ENCODE measurements at places on chromosomes 6 and 20.

GRCh38 chr20:12276011-12276673 is 358.4 kb downstream of the BTBD3 start:
- no peak for DNase-seq

DNA sequence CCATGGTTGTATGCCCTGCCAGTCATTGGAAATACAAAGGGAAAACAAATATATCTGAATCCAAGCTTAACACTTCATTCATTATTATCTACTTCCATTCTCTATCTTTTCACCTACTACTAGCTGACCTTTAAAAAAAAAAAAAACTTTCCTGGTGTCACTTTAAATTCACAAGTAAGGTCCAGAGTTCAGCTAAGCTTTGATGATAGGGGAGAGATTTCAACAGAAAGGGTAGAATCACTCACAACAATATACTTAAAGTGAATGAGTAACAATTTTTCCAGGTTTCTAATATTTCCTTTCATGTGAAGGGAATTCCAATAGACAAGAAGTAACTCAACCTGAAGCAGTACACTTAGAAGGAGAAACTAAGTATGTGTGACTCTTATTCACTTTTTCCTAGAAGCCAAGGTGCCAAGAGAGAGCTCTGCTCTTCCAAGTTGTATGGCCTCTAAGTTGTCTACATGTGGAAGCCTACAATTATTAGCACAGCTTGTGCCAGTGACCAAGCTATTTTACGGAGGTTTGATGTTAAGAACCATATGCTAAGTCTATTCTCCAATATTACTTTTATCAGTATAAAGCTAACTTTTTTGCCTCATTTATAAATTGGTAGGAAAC is 371.7 kb downstream of the TENT5A start:
- no peak for DNase-seq

DNA sequence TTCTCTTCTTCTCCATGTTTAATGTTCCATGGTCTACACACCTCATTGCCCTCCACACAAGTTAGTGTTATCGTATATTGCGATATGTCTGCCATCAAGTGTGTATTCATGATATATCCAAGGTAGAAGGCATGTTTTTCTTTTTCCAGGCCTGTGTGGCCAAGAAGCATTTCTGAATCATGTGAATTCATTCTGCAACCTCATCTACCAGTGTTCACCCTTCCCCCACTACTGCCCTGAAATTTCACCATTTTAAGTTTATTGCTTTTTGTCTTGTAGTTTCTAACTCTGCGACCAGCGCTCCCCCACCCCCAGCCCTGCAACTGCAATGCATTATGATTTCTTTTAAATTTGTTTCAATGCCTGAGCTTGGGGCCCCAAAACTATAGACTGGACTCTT is 618.0 kb upstream of the FLRT3 start:
- peak; percentile 5 for DNase-seq

DNA sequence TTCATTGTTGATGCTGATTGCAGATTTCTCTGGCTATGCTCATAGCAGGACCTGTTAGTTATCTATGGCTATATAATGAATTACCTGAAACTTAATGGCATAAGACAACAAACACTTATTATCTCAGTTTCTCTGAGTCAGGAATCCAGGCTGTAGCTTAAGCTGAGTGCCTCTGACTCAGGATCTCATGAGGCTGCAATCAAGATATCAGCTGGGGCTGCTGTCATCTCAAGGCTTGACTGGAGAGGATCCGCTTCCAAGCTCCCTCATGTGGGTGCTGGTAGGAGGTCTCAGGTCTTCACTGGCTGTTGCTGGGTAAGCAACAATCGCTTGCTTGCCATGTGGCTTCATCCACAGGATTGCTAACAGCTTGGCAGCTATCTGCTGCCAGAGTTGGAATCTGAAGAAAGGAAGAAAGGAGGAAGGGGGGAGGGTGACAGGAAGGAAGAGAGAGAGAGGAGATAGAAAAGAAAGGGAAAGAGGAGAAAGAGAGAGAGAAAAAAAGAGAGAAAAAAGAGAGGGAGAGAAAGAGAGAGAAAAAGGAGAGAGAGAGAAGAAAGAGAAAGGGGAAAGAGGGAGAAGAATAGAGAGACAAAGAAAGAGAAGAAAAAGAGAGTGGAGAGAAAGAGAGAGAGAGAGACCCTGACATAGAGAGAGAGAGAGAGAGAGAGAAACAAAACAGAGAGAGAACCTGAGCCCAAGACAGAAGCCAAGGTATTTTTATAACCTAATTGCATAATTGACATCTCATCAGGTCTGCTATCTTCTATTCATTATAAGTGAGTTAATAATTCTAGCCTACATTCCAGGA is 579.0 kb upstream of the BTBD3 start:
- DNase-seq, result no peak

GRCh38 chr6:44355640-44356039 is 13.2 kb downstream of the SPATS1 start:
- no peak for DNase-seq

DNA sequence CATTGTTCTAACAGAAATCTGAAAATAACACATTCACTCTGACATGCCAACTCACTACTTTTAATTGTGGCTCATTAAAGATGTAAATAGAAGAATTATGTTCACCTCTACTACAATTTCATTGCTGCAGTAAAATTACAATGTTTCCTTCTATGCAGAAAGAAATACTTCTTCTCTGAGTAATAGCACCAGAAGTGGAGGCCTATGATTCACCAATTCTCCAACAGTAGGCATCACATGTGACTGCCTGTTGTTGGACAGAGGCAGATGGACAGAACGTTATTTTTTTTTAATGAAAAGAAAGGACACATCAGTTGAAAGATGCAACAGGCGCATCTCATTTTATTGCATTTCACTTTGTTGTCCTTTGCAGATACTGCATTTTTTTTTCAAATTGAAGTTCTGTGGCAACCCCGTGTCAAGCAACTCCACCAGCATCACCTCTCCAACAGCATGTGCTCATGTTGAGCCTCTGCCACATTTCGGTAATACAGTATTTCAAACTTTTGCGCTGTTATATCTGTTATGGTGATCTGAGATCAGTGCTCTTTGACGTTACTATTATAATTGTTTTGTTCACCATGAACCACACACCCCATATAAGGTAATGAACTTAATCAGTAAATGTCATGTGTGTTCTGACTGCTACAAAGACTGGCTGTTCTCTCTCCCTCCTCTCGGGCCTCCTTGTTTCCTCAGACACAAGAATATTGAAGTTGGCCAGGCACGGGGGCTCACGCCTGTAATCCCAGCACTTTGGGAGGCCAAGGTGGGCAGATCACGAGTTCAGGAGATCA is 121.4 kb downstream of the ATXN1 start:
- DNase-seq, result no peak

GRCh38 chr6:28810659-28811053 is 113.1 kb downstream of the TRIM27 start:
- DNase-seq, result no peak

GRCh38 chr20:35517125-35517524 is 12.3 kb downstream of the C20orf173 start:
- no peak for DNase-seq

DNA sequence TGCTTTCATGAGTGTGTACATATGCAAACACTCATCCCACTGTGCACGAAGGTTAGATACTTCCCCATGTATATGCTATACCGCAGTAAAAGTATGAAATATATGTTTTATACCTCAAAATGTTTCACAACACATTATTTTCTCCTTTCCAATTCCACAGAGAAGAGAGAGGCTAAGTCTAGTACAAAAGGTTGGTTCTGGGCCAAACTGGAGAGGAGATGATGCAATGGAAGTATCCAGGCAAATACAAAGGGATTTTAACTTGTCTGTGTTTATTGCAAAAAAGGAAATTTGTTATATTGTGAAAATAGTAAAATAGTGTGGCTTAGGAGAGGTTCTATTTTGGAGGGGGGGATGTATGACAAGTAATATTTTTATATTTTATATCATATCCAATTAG is 112.6 kb downstream of the PLCB1 start:
- no peak for DNase-seq

DNA sequence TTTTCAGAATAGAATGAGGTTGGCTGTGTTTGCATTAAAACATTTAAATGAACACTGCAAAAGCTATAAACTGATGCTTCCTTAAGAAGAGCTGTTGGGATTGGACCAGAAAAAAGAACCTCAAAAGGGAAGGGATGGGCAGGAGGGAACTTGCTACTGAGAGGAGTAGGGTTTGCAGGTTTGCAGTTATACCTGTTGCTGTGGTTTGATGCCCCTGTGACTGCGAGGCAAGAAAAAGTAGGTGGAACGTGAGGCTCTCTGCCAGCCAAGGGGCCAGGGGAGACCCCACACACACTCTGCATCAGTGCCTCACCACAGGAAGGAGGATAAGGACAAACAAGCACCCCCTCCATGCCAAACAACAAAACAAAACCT is 197.2 kb downstream of the BCAS1 start:
- DNase-seq, result no peak

GRCh38 chr20:44217342-44218092 is 6.9 kb upstream of the OSER1 start:
- DNase-seq, result peak; percentile 43

DNA sequence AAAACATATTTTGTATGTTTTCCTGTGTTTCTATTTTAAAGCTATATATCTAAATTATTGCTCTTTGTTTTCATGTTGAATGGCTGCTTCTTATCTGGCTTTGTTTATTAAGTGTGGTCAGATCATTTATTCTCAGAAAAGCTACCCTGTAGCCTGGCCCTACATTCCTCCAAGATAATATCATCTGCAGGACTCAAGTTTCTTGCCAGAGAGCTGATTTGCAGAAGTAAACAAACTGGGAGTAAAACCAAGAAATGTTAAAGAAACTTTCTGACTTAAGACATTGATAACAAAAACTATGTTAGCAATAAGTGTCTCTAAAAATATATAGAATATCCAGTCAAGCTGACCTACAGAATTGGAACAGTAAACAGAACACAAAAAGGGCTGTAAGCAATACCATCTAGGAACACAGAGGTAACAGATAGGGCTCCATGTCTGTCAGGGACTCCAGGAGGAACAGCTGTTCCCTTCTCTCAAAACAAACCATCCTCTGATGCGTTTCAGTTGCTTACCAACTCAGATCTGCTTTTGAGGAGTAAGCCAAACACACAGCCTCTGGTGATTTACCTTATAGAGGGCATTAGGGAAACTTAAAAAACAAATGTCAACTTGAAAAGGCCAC is 17.5 kb upstream of the CEP85L start:
- DNase-seq, result no peak

DNA sequence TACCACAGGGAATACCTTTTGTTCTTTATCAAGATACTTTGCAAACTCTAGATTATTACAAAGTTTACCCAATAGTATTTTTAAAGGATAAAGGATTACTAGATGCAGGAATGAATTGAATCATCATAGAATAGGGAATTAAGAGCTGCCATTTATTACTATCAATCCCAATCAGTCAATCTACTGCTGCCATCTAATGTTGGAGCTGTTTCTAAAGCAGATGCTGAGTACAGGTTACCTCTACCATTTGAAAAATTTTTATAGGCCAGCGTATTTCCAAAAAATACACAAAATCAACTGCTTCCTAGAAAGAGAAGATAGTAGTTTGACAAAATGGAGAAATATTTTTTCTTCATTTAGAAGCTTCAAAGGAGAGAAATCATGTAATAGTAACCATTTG is 520.4 kb downstream of the ADGRB3 start:
- no peak for DNase-seq

DNA sequence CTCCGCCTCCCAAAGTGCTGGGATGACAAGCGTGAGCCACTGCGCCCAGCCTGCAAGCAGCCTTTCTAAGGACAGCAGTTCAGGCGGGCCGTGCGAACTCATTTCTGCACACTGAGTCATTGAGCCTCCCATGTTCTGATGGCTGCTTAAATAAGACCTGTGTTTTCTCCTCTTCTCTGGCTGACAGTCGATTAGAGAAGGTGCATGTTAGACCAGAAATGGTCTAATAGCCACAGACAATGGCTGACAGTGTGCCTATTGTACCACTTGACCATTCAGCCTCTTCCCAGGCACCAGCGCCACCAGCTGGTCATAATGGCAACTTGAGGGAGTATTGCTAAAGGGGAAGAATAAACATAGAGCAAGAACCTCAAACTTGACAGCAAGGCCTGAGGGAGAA is 6.2 kb downstream of the CST11 start:
- no peak for DNase-seq

- no peak for DNase-seq
Observed at GRCh38 chr6:36324191-36324590, 12.5 kb downstream of the BNIP5 start.

GRCh38 chr6:44258325-44258863 is 1.1 kb upstream of the SLC35B2 start:
- no peak for DNase-seq

DNA sequence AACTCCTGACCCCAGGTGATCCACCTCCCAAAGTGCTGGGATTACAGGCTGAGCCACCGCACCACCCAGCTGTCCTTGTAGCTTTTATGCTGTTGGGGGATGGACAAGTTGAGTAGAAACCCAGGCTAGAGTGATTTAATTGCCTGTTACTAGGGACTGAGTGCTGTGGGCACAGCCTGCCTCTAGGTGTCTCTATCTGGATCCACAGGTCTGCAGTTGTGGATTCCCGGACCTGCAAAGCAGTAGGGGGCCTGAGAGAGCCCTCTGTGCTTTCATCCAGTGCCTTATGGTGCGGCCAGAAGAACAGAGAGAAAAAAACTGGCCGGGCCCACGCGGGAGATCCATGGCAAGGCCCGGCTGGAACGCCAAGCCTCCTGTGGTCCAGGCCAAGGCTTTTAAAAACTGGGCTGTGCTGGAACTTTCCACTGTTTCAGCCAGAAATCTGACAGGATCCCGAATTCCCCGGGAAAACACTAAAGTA is 5.2 kb downstream of the SIRPA start:
- DNase-seq, result no peak

GRCh38 chr6:117276778-117277316 is 11.5 kb downstream of the VGLL2 start:
- no peak for DNase-seq

GRCh38 chr6:54255886-54256285 is 52.4 kb upstream of the TINAG start:
- no peak for DNase-seq

DNA sequence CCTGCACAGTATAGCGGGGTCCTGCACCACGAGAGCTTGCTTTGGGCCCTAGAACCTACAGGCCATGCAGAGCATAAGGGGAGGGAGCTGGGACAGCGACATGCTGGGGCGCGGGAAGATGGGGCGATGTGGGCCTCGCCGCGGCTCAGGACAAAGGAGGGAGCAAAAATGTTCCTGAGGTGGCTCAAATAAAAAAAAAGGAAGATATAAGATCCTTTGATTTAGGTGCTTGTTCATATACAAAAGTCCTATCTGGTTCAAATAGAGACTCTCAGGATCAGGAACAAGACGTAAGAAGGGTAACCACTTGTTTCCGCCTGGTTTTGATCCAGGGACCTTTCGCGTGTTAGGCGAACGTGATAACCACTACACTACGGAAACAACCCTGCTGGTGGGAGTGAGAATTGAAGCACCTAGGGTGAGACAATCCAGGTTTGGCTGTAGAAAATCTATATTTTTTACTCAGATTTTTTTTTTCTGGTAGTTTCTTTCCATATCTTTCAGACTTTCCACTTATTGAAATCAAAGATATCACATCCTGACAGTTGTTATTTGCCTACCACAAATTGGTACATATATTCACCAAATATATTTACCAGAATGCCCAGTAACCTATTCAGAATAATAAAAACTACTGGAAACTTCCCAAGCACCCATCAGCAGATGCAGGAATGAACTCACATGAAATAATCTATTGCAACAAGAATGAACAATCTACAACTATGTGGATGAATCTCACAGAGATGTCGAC is 177.9 kb upstream of the ZNF184 start:
- DNase-seq, result no peak

- DNase-seq, result peak; percentile 19
Observed at GRCh38 chr6:1917626-1918371, 308.1 kb downstream of the FOXC1 start.
